HFF-Myc (cell line): ENCODE measurements at places on chromosomes 4 and X.
A peak's percentile ranks its signal among the peaks of the same experiment; 100 is the strongest.

GRCh38 chr4:110787109-110787508 is 164.2 kb upstream of the PITX2 start:
- DNase-seq, result no peak

GRCh38 chr4:149095811-149096210 is 653.6 kb upstream of the NR3C2 start:
- DNase-seq, result no peak

DNA sequence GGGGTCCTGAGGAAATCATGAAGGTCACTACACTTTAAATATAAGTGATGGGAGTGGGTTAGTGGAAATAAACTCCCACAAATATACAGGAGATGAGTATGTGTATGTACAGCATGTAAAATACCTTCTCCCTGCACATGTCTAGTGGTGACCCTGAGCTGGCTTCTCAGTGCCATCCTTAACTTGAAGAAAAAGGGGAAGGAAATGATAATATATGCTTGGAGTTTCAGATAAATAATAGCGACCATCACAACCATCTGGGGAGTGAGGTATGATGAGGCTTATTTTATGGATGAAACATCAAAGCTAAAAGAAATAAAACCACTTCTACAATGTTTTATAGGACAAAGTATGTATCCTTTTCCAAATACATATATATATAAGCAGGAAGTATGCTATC is 41.0 kb upstream of the SORBS2 start:
- DNase-seq, result no peak

DNA sequence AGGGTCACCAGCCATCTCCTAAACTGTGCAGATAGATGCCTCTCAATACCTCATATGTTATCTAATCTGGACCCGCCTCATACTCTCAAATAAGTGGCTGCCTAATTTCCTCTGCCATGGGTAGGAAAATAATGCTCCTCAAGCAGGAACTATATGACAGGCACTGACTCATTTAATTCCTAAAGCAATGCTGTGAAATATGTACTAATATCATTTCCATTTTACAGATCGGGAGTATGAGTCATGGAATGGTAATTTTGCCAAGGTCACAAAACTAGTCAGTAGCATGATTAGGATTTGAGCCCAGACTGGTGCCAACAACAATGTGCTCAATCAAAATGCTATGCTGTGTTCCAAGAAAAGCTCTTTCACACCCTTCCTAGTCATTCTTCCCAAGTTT is 3.0 kb upstream of the NXT2 start:
- no peak for DNase-seq

DNA sequence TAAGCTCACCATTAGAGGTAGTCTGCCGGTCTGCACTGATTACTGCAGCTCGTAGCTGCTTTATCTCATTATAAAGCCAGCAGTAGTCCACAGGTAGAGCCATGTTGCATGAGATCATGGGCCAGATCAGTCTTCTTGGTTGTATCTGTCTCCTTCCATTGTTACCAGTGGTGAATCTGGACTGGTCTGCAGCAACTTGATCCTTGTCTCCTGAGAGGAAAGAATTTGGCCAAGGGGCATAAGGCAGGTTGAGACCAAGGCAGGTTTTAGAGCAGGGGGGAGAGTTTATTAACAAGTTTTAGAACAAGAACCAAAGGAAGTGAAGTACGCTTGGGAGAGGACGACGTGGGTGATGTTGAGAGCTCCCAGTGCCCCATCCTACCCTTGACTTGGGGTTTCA is 228.5 kb downstream of the STIM2 start:
- no peak for DNase-seq

- peak; percentile 44 for DNase-seq
Observed at GRCh38 chr4:145840162-145840768, 98.4 kb downstream of the ZNF827 start.

DNA sequence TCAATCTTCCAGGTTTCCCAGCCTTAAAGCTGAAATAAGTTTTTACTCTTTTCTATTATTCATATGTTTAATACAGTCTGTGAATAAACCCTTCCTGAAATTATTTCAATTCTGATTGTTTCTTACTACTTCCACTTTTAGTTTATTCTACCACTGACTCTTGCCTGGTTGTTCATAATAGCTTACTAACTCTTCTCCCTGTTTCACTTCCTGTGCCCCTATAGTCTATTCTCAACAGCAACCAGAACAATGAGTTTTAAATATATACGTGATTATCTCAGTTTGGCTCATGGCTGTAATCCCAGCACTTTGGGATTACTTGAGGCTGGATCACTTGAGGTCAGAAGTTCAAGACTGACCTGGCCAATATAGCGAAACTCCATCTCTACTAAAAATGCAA is 408.0 kb upstream of the SPOCK3 start:
- DNase-seq, result no peak
